Erythroblast (primary cell): ENCODE measurements at places on chromosomes 3 and 15.
A peak's percentile ranks its signal among the peaks of the same experiment; 100 is the strongest.

- peak; percentile 12 for DNase-seq
Measured at GRCh38 chr3:9600597-9600996, 47.0 kb upstream of the LHFPL4 start.

DNA sequence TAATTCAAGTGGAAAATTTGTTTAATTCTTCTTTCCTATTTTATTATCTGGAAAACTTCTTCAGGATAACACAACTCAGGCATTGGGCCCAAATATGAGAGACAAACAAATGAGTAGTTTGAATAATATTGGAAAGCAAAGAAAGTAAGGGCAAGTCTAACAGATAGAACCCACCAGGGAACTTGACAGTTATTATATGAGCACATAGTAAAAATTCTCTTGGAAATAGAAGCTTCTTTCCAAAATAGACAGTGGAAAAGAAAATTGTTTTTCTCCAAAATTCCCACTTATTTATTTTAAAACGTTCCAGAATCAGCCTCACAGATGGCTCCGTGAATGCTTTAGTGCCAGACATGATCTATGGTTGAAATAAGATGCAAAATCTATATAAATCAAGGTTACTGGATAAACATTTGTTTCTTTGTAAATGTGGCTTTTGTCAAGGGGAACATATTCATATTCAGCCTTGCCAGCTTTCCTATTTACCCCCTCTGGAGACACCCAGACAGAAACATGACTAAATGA lies 23.9 kb downstream of the LDHAL6B start:
- no peak for DNase-seq

DNA sequence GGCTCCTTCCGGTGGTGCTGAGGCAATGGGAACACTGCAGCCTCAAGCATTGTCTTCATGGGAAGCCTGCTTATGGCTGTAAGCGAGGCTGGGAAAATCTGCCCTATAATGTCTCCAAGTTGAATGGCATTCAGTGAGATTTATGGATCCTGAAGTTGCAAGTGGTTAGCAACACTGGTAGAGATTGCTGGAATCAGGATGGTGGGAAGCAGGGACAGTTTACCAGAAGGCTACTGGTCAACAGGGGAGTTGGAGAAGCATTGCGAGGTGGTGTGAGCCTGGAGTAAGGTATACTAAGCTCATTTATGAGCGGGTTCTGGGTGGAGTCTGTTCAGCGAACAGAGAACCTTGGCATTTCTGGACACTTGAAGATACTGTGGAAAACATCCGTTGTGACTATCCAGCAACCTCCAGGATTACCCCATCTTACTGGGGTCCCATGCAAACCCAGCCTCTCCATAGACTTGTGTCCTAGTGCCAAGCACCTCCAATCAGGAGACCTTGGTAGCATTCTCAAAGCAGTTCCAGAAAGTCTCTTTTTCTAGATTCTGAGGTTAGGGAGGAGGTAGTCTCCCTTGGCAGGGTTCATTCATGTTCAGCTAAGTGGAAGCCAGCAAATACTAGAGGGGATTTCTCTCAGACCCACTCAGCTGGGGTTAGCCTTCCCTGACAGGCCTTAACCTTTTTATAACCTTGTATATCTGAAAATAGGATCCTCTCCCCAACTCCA lies 7.3 kb downstream of the RPSA start:
- no peak for DNase-seq

GRCh38 chr3:43207628-43208085 lies 78.7 kb upstream of the SNRK start:
- no peak for DNase-seq

GRCh38 chr3:162437480-162437879 lies 940.9 kb downstream of the OTOL1 start:
- no peak for DNase-seq

- DNase-seq: no peak
Measured at GRCh38 chr3:107184375-107184774, 192.9 kb upstream of the CCDC54 start.

- DNase-seq: peak; percentile 11
Measured at GRCh38 chr3:42336103-42336502, 70.1 kb upstream of the CCK start.

DNA sequence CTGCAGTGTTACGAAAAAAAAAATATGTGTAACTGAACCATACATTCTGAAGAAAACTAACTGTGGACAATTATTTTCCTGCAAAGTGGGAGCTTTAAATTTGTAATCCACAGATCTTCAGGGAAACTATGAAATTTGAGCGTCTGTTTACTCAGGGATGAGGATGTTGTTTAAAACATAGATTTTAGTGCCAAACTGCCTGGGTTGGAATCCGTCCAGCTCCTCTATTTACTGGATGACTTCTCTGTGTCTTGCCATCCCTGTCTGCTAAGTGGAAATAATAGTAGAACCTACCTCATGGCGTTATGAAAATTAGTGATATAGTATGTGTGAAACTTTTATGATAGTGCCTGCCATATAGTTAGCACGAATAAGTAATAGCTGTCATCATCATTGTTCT lies 666.5 kb downstream of the SQOR start:
- DNase-seq: no peak

DNA sequence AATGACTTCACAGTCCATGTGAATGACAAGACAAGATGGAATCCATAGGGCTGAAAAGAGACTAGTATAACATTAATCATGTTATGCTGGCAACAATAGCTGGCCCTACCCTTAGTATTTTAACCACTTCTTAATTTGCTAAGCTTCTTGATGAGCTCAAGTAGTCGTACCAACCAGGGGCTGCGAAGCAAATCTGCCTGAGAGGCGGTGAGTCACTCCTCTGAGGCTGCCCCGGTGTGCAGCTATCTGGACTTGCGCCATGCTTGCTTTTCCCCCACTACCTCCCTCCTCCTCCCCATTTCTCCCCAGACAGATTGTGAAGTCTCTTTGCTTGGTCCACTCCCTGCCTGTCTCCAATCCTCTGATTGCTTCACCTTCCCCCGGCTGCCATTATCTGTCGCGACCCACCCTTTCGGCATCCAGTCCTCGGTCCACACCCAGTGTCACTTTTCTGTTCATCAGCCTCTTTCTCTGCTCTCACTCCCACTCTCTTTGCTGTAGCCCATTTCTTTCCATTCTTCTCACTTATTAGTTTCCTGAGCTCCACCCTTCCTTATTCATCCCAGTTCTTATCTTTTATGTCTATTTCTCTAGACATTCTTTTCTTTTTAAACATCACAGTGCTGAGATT lies 42.7 kb downstream of the DUT start:
- no peak for DNase-seq

- no peak for DNase-seq
Measured at GRCh38 chr15:23758891-23759290, 71.8 kb upstream of the NDN start.

DNA sequence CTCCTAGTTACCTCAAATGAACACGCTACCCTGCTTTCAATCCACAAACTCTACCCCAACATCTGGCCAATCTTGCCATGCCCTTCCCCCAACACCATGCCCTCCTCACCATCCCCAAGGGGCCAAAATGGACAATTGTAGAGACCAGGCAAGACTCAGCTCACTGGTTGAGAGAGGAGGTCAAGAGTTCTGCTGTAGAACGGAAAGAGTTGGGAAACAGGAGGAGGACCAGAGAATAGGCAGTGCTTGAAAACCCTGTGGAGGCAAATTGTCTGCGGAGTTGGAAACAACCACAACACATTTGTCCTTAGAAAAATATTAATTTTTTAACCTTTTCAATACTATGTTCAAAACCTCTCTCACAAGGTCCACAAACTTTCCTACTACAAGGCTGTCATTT lies 128.8 kb upstream of the BFSP2 start:
- no peak for DNase-seq

DNA sequence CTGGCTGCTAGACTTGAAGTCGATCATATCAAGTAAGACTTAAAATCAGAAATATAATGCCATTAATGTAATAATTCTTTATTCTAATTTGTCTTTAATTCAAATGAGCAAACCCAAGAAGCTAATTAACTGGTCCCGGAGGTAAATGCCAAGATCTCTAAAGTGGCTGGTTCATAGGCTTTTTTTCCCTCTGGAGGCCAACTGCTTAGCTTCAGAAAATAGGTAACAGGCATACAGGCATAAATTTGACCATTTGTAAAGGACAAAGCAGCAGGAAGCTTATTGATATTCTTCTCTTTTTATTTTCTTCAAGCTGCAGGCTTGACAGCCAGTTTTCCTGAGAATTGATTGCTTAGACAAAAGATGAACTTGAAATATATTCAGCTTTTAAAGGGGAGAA lies 158.6 kb upstream of the RAP2B start:
- no peak for DNase-seq

DNA sequence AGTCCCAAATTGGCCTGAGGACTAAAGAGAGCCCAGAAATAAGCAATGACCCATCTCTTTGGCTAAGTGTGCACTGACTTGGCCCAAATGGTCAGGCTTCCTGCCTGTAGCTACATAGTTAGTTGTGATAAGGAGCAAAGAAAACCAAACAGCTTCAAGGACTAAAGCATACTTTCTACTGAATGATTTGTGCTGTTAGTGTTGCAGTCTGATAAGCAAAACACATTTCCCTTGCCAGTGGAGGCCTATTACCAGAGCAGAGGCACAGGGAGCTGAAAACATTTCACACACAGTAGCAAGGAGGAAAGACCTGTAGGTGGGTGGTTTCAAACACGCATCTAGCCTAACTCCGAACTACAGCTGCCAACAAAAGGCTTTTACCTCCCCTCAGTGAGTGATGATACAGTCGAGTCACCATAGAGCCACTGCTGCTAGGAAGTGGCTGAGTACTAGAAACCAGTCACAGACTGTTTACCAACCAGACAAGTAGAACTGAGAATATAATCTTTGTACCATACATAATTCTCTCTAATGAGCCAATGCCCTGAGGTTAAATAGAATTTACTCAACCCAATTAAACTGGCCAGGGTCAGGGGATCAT lies 222.3 kb upstream of the THBS1 start:
- DNase-seq: peak; percentile 3

- no peak for DNase-seq
Measured at GRCh38 chr3:9550999-9551398, 2.6 kb downstream of the LHFPL4 start.

DNA sequence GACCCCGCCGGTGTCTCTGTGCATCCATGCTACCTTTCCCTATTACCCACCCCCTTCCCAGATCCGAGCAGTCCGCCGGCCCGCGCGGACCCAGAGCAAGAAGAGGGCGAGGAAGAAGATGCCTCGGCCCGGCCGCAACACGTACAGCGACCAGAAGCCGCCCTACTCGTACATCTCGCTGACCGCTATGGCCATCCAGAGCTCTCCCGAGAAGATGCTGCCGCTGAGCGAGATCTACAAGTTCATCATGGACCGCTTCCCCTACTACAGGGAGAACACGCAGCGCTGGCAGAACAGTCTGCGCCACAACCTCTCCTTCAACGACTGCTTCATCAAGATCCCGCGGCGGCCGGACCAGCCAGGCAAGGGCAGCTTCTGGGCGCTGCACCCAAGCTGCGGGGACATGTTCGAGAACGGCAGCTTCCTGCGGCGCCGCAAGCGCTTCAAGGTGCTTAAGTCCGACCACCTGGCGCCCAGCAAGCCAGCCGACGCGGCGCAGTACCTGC lies 788 bp downstream of the FOXB1 start:
- no peak for DNase-seq

GRCh38 chr3:35745802-35746484 lies 106.6 kb downstream of the ARPP21 start:
- no peak for DNase-seq

DNA sequence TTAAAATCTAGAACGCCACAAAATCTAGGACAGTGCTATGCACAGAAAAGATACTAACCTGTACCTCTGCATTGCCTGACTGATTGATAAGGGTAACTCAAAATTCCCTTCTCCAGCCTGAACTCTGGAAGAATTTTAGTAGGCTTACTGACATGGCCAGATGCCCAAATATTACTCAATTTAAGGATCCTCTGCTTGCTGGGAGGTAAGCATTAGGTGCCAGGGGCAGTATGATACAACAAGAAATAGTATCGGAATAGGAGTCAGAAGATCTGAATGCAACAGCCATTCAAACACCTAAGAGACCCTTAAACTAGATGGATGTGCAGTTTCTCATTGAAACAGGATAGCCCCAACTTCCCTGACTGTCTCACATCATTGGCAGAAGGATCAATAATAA lies 45.4 kb downstream of the CERS3 start:
- no peak for DNase-seq

DNA sequence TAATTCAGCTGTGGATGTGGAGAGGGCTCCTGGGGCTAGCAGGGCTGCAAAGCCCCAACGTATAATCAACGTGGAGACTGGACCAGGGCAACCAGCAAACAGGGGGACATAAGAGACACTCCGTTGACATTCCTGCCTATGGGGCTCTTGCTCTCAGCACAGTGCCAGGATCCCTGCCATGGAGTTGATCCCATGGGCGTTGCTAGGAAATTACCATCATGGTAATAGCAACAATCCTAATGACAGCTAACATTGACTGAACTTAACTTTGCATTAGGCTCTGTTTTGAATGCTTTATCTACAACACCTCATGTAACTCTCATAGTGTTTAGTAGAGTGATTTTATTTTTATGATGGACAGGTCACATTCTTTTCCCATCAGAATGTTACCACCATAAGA lies 16.9 kb downstream of the GASK1A start:
- no peak for DNase-seq

- no peak for DNase-seq
Measured at GRCh38 chr3:111735243-111735758, 123.8 kb upstream of the PHLDB2 start.

DNA sequence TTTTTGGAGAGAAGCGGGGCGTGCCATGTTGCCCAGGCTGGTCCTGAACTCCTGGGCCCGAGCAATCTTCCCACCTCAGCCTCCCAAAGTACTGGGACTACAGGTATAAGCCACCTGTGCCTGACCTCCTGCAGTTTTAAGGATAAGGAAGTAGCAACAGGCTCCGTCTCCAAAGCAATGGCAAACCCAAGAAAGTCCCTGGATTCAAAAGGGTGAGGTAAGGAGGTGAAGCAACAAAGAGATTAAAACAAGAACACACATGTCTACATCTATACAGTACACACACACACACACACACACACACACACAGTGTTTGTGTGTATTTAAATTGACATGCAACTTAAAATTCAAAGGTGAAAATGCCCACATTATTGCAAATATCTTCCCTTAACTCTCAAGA lies 58.9 kb downstream of the ABCC5 start:
- no peak for DNase-seq

GRCh38 chr15:90306560-90306959 lies 41.1 kb downstream of the NGRN start:
- DNase-seq: no peak

DNA sequence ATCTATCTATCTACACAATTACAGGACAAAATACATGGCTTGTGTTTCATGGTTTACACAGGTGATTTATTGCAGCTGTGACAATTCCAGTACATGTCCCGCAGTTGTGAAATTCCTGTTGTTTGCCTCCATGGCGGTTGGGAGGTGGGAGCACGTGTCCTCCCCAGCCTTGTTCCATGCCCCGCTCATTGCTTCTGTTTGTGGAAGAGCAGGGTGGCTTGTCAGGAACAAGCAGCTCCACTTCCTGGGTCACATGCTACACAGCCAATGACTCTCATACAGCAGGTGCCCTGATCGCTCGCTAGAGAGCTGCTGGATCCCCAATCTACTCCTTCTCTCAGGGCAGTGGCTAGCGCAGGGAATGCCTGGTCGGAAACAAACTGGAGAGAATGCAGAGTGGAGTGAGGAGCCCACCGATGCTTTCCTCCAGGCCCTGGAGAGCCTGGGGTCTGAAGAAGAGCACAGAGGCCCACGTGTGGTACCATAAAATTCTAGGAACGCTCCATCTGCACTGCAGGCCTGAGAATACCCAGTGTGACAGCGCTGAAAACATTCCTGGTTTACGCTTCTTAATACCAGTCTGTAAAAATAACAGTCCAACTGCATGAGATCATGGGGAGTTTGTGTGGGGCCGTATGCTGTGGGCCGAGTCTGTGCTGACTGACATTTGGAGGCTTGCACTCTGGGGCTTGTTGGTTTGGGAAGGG lies 270.6 kb upstream of the RGMA start:
- DNase-seq: no peak

GRCh38 chr15:45169608-45170480 lies 17.9 kb downstream of the SHF start:
- no peak for DNase-seq
